Dermis blood vessel endothelial cell (primary cell): ENCODE measurements at places on chromosomes 5 and 9. TPM values are rescaled to one million over a fixed set of nuclear protein-coding genes. Genes with fewer than 3 reads are reported as not detected.

DNA sequence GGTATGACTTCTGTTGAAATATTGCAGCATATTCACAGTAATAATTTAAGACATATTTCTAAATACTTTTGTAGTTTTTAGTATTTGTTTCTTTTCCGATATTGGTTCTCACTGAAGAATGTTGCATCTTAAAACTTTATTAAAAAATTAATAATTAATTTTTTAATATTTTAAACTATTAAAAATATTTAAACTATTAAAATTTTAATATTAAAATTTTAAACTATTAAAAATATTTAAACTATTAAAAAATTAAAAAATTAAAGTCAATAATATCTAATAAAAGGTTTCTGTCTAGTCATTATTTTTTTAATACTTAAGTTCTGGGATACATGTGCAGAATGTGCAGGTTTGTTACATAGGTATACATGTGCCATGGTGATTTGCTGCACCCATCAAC is 149.3 kb upstream of the CCNH start:
- DNase-seq, result no peak

DNA sequence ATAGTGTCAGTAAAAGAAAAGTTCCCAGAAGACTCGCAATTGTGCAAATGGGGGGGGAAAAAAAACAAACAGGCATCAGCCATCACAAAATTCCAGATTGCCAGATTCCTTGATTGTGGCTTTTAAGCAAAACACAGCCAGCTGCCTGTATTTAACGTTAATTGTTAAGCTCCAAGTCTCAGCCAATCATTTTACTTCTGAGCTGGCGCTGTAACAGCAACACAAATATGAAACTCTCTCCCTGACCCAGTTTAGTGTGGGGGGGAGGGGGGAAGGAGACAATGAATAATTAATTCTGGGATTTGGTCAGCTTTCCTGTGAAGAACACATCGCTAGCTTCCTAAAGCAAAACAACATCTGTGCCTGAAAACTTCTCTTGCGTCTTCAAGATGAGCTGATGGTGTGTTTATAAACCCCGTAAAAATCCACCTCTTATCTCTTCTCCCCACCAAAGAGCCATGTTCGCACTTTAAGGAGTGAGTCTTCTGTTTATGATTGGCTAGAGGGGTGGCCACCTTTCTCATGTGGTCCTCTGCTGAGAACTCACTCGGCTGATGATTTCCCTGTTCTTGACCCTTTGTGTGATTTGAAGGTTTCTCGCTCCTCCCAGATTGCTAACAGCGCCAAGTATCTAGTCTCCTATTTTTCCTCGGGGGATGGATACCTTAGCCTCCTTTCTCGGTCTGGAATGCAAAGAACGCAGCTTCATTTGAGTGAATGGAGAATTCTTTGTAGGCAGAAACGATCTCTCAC is 160.2 kb upstream of the DAPK1 start:
- DNase-seq, result peak; percentile 22

DNA sequence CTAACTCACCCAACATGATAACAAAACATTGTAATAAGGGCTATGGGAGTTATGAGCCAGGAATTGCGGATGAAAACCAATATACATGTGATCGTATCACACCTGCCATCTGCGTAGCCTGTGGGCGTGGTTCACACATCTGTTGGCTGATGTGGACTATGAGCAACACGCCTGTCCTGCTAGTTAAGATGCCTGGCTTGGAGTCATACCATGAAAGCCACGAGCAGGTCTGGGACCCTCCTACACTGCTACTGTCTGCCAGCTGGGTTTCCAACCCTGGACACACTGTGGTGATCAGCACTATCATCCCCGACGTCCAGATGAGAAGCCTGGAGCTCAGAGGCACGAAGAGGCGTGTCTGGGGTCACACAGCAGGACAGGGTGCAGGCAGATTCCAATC is 40.2 kb downstream of the STK10 start:
- DNase-seq, result no peak

Gene IFNW1
- not detected in 2 replicates for total RNA-seq

Gene RAB3C
- 0.17 and 1.9 TPM in 2 replicates for total RNA-seq

Gene CDK9
- 102 and 116 TPM in 2 replicates for total RNA-seq

DNA sequence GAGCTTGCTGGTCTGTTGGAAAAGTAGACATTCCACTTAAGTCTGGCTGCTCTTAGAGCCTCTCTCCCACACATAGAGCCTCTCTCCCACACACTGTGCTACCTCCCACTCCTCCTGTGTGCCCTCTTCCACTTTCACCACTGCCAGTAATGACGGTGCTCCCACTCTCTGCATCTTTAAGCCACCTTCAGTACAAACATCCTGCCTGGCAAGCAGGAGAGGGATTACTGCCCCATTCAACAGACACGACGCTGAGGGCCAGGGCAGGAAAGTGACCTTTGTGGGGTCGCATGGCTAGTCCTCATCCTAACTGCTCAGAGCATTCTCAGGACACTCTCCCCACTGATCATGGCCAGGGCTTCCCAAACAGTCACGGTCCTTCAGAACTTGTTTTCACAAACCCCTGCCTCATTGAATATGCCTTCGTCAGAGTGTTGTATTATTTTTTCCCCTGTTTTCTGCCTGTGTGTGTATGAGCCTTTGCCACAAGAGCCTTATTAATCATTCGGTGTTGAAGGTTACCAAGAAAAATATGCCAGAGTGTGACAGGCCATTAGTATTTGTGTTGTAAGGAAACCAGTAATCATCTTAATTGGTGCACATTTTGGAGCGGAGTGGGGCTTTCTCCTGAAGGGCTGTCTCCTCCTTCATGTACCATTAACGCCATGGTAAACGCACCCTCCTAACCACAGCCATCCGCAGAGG is 87.1 kb upstream of the SAP30L start:
- DNase-seq, result no peak

Gene LECT2
- not detected in 2 replicates for total RNA-seq

Gene SPINK6
- not detected in 2 replicates for total RNA-seq

GRCh38 chr9:119218293-119218692 is 150.9 kb downstream of the BRINP1 start:
- no peak for DNase-seq

DNA sequence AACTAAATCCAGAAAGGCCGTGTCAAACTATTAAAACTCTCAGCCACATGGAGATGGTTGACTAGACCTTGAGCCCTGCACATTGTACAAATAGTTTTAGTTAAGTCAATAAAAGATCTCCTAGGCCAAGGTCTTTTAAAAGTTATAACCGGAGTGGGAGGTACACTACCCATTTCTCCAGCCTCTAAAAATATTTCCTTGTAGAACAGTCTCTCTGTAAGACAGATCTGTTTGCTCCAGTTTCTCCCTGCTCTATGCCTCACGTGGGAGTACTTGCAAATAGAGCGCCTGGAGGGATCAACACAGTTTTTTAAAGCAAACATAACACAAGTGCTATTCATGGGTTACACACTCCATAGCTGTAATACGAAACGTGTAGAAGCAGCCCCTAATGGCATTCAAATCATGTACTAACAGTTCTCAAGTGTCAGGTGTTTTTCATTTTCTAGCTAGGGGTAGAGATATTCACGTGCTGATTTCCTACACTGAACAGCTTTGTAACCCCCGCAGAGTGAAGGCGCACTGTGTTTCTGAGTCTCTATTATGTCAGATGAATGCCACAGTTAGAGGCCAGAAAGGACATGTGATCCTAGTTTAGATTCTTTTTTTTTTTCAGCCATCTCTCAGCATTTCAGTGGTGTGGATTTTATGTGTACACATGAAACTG is 703.4 kb upstream of the GRAMD2B start:
- no peak for DNase-seq

GRCh38 chr5:97874491-97874890 is 691.4 kb upstream of the RIOK2 start:
- DNase-seq, result no peak

Gene IFNA21
- total RNA-seq, result not detected in 2 replicates

DNA sequence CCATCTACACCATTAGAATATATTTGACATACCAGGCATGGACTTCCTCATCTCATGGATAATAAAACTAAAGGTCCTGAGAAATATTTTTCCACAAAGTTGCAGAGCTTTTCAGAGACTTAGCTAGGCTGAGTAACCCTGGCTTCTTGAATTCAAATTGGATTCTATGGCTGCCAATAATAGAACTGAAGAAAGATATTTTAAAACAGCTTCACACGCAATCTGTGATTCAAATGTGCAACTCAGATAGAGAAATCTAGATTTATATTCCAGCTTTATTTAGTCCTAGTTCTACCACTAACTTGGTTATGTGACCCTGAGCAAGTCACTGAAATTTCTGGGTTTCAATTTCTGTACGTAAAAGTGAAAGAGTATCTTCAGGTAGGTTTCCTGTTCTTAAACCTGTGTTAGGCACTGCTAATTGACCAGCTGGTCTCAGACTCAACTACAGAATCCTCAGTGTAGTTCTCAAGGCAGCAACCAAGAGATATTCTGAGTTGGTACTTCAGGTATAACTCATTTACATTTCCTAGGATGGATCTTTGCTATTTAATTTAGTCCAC is 235.3 kb downstream of the GABRB2 start:
- DNase-seq, result no peak

- no peak for DNase-seq
Observed at GRCh38 chr5:12017007-12017406, 112.8 kb upstream of the CTNND2 start.

Gene GLRA1
- total RNA-seq, result not detected in 2 replicates

GRCh38 chr5:5409151-5409810 is 13.2 kb upstream of the ICE1 start:
- no peak for DNase-seq

Gene BAAT
- total RNA-seq, result not detected in 2 replicates

GRCh38 chr9:135241381-135242048 is 154.0 kb downstream of the OLFM1 start:
- DNase-seq, result no peak

Gene CDC25C
- 2.4 and 11.3 TPM in 2 replicates for total RNA-seq

GRCh38 chr9:69173497-69173890 is 583 bp upstream of the TJP2 start:
- no peak for DNase-seq

- DNase-seq, result no peak
Observed at GRCh38 chr9:107650995-107651394, 161.4 kb upstream of the KLF4 start.

Gene IFNA13
- not detected in 2 replicates for total RNA-seq

DNA sequence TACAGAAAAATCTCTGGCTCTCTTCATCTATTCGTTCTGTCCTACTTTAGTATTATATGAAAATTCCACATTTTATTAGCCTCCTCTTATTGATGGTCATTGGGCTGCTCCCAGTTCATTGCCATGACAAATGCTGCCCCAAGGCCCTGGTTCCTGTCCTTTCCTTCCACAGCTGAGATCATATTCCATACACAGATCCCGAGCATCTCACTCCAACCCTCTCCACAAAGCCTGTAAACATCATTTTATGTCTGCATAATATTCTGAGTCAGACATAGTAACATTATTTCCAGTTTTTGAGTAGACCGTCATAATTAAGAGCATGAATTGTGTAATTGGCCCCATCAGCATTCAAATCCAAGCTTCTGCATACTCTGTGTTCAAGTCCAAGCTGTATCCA is 86.3 kb downstream of the MVB12B start:
- no peak for DNase-seq

Gene APBA1
- total RNA-seq, result 4.9 and 8.6 TPM in 2 replicates

DNA sequence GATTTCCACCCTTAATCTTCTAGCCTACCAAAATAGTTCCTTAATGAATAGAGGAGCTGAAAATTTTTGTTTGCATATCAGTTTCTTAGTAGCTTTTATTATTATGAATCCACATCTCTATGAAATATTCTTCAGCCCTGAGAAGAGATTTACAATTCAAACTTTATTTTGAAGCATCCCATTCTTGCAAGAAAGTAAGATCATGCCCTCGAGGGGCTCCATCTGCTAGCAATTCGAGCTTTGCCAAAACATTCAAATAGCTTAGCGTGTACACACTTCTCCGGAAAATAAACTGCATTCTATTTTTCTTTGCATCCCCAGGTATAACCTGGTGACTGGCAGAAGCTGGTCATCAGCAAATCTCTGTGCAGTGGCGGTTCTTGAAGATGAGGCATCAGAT is 370.7 kb downstream of the MTRR start:
- DNase-seq, result no peak

Gene GPR107
- 29.3 and 167 TPM in 2 replicates for total RNA-seq

- no peak for DNase-seq
Observed at GRCh38 chr5:4019009-4019769, 423.6 kb downstream of the IRX1 start.

Gene CDH6
- total RNA-seq, result 0.56 and 1.5 TPM in 2 replicates

DNA sequence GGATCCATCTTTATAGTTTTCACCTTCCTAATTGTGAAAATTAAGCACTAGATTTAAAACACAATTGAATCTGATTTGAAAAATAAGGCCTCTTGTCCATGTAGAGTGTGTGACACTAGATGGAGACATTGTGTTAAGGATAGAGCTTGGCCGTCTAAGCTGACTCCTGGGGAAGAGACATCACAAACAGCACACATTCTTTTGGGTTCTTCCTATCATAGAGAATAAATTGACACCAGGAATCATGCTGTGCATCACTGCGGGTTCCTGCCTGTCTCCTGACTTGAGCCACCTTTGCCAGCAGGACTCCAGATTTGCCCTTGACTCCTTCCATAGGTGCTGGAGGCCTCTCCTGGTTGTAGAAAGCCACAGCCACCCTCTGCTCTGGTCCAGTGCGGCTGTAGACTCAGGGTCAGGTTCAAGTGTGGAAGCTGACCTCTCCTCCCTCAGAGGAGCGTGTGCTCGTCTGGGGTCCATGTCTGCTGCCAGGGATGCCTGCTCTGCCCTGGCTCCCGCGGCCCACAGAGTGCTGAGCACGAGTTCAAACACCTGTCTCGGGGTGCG is 11.2 kb downstream of the ROPN1L start:
- peak; percentile 93 for DNase-seq
